ENCODE measurements at places on chromosomes 2 and 18. TPM values are rescaled to one million over a fixed set of nuclear protein-coding genes. Genes with fewer than 3 reads are reported as not detected.

The SERPINB3 gene
- total RNA-seq = not detected

The ATP5MC3 gene
- 142 TPM for total RNA-seq

The BUB1 gene
- 101 TPM for total RNA-seq

The PIGN gene
- 53.9 TPM for total RNA-seq

The ARL5A gene
- total RNA-seq = 63.0 TPM

The UGT1A10 gene
- not detected for total RNA-seq

The ACMSD gene
- total RNA-seq = not detected

The SPATA3 gene
- total RNA-seq = not detected

The SLC4A5 gene
- 0.04 TPM for total RNA-seq

The DPYSL5 gene
- not detected for total RNA-seq

The ARHGAP25 gene
- total RNA-seq = 1.7 TPM

The CNTNAP5 gene
- total RNA-seq = not detected

The DCDC2C gene
- total RNA-seq = not detected

The INHBB gene
- 0.25 TPM for total RNA-seq

The PTH2R gene
- not detected for total RNA-seq

The GPR39 gene
- total RNA-seq = not detected
